ENCODE measurements at places on chromosomes 16 and 17. TPM values are rescaled to one million over a fixed set of nuclear protein-coding genes. Genes with fewer than 3 reads are reported as not detected.

DNA sequence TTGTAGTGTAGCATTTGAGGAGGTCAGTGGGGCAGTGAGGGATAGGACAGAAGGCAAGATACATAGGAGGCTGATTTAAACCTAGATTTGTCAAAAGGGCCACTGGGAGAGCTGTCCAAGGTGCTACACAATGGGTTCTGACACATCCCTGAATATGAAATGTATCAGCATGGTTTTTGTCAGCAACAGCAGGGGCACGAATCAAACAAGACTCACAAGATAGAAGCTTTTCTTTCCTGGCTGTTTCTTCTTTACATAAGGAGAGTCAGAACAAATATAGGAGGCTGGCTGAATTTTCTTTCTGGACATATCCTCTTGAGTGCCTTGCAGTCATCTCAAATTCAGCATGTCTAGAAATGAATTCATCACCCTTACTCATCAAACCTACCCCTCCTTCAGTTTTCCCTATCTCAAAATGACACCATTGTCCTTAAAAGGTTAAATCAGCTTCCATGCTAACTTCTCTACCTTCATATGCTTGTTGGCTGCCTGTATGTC lies 130.5 kb downstream of the NPIPB5 start:
- no peak for DNase-seq

- no peak for DNase-seq
These were observed 32.4 kb downstream of the TBC1D3B start for GRCh38 chr17:36144014-36144413.

GRCh38 chr17:60862482-60862881 lies 184.8 kb downstream of the BCAS3 start:
- no peak for DNase-seq

DNA sequence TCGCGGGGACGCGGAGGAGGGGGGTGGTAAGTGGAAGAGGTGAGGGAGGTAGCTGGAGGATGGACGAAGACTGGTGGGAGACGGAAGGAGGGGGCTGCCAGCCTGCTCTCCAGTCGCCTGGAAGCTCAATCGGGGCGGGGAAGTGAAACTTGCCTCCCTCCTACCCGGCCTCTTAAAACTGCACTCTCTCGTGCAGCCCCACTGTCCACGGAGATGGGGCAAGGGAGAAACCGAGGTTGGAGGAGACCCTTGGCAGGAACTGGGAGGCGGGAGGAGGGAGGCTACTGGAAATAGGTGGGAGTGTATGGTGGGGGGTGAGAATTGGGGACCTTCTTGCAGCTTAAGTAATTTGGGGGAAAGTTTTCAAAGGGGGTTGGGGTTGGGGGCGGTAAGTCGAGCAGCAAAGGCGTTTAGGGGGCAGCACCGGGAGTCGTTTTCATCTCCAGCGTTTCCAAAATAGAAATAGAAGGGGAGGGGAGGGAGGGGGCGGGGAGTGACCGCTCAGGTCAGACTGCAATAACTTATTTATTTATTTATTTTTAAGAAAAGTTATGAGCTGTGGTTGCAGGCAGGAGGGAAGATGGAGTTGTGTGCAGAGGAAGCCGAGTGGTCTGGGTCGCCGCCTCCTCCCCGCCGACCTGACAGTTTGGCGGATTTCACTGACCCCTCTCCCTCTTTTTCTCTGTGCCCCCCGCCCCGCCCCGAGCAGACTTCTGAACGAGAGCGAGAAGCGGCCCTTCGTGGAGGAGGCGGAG lies 1.4 kb downstream of the SOX9 start:
- DNase-seq, result no peak

GRCh38 chr17:29076722-29077121 lies 33.8 kb downstream of the PIPOX start:
- no peak for DNase-seq

- DNase-seq, result no peak
These were observed 367.7 kb upstream of the CDH11 start for GRCh38 chr16:65489531-65490023.

DNA sequence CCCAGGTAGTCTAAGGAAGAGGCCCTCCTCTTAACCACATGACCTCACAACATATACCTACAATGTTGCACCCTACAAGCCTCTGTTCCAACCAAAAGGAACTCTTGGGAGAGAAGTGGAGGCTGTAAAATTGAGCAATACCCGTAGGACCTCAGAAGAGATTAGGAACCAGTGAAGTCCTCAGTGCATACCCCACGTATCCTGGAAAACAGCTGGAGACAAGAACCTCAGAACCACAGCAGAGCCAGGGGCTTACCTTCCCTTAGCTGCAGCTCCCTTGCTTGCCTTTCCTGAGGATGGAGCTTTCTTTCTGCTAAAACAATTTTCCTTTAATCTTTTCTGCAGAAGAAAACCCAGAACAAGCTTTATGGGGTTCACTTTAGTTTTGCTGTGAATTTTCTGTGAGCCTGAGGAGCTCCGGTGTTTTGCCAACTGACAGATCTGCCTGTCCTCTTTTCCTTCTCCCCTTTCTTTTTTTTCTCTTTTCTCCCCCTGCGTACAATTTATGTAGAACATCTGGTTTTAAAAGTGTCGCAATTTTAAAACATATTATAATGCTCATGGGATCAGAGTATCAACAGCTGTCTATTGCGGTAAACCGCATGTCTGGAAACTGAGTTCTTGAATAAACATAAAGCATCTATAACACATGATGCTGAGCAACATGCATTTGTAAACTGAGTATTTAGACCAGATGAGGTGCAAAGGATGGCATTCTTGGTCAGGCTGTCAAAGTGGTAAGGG lies 226.4 kb upstream of the MAF start:
- no peak for DNase-seq

GRCh38 chr17:29248845-29249244 lies 2.2 kb downstream of the CRYBA1 start:
- DNase-seq, result no peak

GRCh38 chr16:70381604-70382342 lies 35.1 kb downstream of the DDX19A start:
- no peak for DNase-seq

GRCh38 chr16:9365370-9365728 lies 273.9 kb downstream of the HAPSTR1 start:
- no peak for DNase-seq

DNA sequence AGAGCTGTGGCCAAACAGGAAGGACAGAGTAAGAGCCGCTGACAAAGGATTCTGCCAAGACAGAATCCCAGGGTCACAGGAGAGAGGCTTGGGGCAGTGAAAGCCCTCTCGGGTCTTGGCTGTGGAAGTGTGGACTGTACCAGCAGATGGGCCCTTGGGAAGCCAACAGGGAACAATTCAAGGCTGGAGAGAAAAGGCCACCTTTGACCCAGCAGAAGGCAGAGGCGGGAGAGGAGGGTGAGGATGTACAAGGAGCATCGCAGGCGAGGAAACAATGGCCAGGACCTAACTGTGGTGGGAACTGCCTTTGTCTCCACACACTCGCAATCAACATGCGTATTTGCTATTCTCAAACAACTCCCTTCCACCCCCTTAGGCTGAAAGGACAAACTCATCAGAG lies 15.7 kb downstream of the CARHSP1 start:
- no peak for DNase-seq

- DNase-seq, result no peak
These were observed 7.4 kb downstream of the RNF112 start for GRCh38 chr17:19418251-19418992.

DNA sequence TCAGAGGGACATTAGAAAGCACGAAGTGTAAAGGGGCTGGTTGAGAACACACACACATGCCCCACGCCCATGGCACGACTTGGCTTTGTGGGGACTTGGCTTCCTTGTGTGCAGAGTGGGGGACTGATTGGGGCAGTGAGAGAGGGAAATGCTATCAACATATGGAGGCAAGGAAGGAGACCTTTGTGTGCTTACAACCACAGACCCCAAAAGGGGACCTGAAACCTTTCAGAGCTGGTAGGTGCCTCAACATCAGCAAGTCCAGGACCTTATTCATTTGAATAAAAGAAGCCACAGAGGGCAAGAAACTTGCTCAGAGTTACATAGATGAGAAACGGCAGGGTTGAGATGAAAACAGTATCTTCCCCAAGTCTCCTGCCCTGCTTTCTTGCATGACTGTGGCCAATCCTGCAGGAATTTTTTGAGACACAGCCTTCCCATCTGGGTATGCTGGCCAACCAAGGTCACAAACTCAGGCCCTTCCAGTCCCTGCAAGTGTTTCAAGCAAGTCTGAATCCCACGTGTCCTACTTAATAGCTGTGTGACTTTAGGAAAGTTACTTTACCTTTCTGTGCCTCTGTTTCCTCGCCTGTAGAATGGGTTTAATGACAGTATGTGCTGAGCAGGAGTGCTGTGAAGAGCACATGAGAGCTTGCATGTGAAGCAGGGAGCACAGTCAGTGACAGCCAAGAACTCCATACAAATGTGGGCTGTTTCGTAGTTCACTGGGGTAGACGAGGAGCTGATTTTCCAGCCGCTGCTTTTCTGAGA lies 26.2 kb downstream of the C16orf78 start:
- DNase-seq, result no peak

DNA sequence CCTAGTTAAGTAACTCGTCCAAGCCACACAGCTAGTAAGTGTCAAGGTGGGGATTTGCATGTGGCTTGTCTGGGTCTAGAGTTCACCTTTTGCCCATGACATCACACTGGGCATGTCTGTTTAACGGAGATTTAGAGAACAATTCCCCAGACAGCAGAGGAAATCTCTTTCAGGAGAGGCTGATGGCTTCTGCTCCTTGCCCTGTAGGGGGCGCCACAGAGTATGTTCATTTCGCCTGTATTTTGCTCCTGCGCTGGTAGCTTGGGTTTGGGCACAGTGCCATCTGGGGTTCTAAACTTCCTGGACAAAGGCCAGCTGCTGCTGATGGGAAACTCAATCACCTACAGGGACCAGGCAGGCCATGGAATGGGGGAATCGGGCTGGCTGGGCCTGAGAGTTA lies 20.4 kb downstream of the OTOA start:
- peak; percentile 5 for DNase-seq

GRCh38 chr17:73643001-73643851 lies 1.0 kb downstream of the SDK2 start:
- DNase-seq, result no peak

- DNase-seq, result no peak
These were observed 21.4 kb downstream of the MPRIP start for GRCh38 chr17:17063546-17064122.

GRCh38 chr16:586047-586644 lies 3.7 kb upstream of the RAB40C start:
- no peak for DNase-seq

GRCh38 chr17:69654981-69655855 lies 240.7 kb downstream of the MAP2K6 start:
- no peak for DNase-seq

The KRTAP16-1 gene
- 0.58 TPM for polyA plus RNA-seq

The CDC6 gene
- 0.49 TPM for polyA plus RNA-seq

The CACNG5 gene
- polyA plus RNA-seq, result not detected

The NKD1 gene
- 0.45 TPM for polyA plus RNA-seq

The PABPN1L gene
- polyA plus RNA-seq, result not detected

The CRISPLD2 gene
- 0.05 TPM for polyA plus RNA-seq

The CHD9NB gene
- polyA plus RNA-seq, result not detected

The CIITA gene
- polyA plus RNA-seq, result 2.8 TPM

The TNS4 gene
- 0.41 TPM for polyA plus RNA-seq

The HS3ST3B1 gene
- polyA plus RNA-seq, result 11.0 TPM

The SMARCD2 gene
- polyA plus RNA-seq, result 121 TPM

The CLEC18A gene
- not detected for polyA plus RNA-seq

The COX11 gene
- polyA plus RNA-seq, result 69.6 TPM

The NXPH3 gene
- polyA plus RNA-seq, result not detected

The ABCC6 gene
- 0.18 TPM for polyA plus RNA-seq
